Body of pancreas (tissue), 4 donors: ENCODE measurements at places on chromosomes 16 and 17. TPM values are rescaled to one million over a fixed set of nuclear protein-coding genes. Genes with fewer than 3 reads are reported as not detected.
A peak's percentile ranks its signal among the peaks of the same experiment; 100 is the strongest.

The CCL1 gene
- total RNA-seq: not detected

- no peak overlapping the region for H3K27ac ChIP-seq
- H3K36me3 ChIP-seq: no peaks in the 10 kb centered on the region
- DNase-seq: peak; percentile 24
- H3K27me3 ChIP-seq: no peaks in the 10 kb centered on the region
- peaks cover 5% of the 10 kb centered on the region for H3K4me1 ChIP-seq
Observed at GRCh38 chr16:10619271-10619849, 39.0 kb upstream of the EMP2 start.

GRCh38 chr17:16272111-16272840 is 55.3 kb downstream of the PIGL start:
- DNase-seq: no peak
- no peak overlapping the region for H3K27ac ChIP-seq

GRCh38 chr17:77285594-77286390 is 145.0 kb downstream of the SEC14L1 start:
- no peak overlapping the region for H3K4me3 ChIP-seq
- H3K27ac ChIP-seq: peak overlapping the region; percentile 90
- H3K4me1 ChIP-seq: peaks cover 79% of the 10 kb centered on the region
- H3K27me3 ChIP-seq: no peaks in the 10 kb centered on the region
- DNase-seq: peak; percentile 76
